ENCODE measurements at places on chromosomes 3 and 15. TPM values are rescaled to one million over a fixed set of nuclear protein-coding genes. Genes with fewer than 3 reads are reported as not detected.

Gene FANCD2OS
- not detected for total RNA-seq

Gene SKOR1
- 0.09 TPM for total RNA-seq

Gene TOP2B
- total RNA-seq, result 89.6 TPM

Gene FBXW12
- not detected for total RNA-seq

Gene ZDHHC19
- total RNA-seq, result not detected

Gene GOLGA6B
- total RNA-seq, result not detected

Gene AADACL2
- not detected for total RNA-seq

Gene ROPN1
- not detected for total RNA-seq

Gene LRTM1
- not detected for total RNA-seq

Gene GJD2
- total RNA-seq, result not detected

Gene INTS14
- total RNA-seq, result 28.9 TPM

Gene TMEM44
- 76.4 TPM for total RNA-seq

Gene CLSTN2
- total RNA-seq, result 0.09 TPM

Gene TRIM71
- total RNA-seq, result not detected

Gene MRPL46
- 16.4 TPM for total RNA-seq

Gene CFAP161
- 0.63 TPM for total RNA-seq

Gene MINAR1
- total RNA-seq, result 0.56 TPM

Gene ZNF860
- 0.90 TPM for total RNA-seq

Gene CHL1
- not detected for total RNA-seq

Gene SLC28A1
- not detected for total RNA-seq

Gene POPDC2
- total RNA-seq, result 0.09 TPM

Gene CHRNA7
- 1.8 TPM for total RNA-seq

Gene C15orf62
- 0.66 TPM for total RNA-seq

Gene MASP1
- under 0.01 TPM for total RNA-seq

Gene AGBL1
- total RNA-seq, result not detected

Gene GABRA5
- total RNA-seq, result not detected

Gene IL5RA
- not detected for total RNA-seq

Gene CLRN1
- not detected for total RNA-seq

Gene CMTM8
- 1.4 TPM for total RNA-seq

Gene CNTN6
- not detected for total RNA-seq

Data from endothelial cell of coronary artery (primary cell).